M059J (cell line): ENCODE measurements at places on chromosomes 12 and 14.

DNA sequence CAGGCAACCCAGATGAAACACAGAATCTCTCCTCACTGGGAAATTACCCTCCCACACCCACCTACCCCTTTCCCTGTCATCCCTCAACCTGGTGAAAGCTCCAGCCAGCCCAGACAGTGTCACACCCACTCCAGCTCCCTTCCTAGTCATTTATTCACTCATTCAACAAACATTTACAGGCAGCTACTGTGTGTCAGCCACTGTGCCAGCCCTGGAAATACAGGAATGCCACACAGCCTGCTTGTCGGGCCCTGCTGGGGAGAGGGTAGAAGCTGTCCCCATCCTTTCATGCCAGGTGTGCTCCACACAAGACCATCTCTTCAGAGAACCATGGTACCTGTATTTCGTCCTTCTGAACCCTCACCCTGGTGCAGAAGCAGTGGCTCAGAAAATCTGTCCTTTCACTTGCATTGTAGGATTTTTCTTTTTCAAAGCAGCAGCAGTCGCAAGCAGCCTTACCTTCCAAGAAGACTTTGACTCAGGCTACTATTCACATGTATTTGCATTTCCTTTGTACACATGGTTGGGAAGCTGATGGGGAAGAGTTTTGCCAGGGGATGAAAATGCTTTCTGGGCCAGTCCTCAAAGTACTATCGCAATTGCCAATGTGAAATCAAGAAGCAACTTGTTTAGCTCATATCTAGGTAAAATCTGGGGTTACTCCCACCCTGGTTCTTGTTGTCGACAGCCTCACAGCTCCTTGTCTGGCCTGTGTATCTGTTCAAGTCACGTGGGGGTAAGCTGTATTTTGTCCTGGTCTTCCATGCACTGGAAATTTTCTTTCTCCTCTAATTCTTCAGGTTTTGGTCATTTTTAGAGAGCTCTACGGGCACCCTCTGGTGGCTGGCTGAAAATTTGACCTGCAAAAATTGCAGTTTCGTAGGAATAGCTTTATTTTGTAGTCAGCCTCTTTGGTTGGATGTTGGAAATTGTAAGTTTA, 147.4 kb upstream of the EGLN3 start:
- peak; percentile 56 for DNase-seq

- DNase-seq = no peak
Observed at GRCh38 chr12:93447555-93448290, 6.0 kb upstream of the UBE2N start.

DNA sequence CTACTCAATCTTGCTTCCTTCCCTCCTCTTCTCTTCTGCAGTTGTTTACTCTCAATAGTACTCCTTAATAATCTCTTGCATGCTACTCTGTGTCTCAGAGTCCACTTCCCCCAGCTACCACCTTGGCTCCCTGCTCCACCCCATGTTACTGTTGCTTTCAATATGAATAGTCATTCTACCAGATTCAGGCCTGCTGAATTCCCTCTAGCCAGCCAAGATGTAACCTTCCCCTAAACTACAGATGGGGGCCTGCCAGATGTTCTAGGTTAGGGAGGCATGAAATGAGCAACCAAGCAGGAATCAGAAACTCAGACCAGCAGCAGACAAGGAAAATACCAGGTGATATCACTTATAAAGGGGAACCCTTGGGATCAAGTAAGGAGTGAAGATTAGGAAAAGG, 392.1 kb upstream of the DDHD1 start:
- DNase-seq = no peak

- no peak for DNase-seq
Observed at GRCh38 chr12:132066345-132066685, 77.8 kb downstream of the DDX51 start.

- DNase-seq = no peak
Observed at GRCh38 chr12:89484470-89484869, 40.1 kb downstream of the GALNT4 start.

- no peak for DNase-seq
Observed at GRCh38 chr14:38404616-38405015, 148.7 kb upstream of the CLEC14A start.
